AG04449 (cell line): ENCODE measurements at places on chromosomes 16 and 17.

- no peak for DNase-seq
Measured at GRCh38 chr17:44362459-44362948, 1.1 kb downstream of the FAM171A2 start.

GRCh38 chr16:80147026-80147655, 393.7 kb upstream of the DYNLRB2 start:
- DNase-seq, result no peak

DNA sequence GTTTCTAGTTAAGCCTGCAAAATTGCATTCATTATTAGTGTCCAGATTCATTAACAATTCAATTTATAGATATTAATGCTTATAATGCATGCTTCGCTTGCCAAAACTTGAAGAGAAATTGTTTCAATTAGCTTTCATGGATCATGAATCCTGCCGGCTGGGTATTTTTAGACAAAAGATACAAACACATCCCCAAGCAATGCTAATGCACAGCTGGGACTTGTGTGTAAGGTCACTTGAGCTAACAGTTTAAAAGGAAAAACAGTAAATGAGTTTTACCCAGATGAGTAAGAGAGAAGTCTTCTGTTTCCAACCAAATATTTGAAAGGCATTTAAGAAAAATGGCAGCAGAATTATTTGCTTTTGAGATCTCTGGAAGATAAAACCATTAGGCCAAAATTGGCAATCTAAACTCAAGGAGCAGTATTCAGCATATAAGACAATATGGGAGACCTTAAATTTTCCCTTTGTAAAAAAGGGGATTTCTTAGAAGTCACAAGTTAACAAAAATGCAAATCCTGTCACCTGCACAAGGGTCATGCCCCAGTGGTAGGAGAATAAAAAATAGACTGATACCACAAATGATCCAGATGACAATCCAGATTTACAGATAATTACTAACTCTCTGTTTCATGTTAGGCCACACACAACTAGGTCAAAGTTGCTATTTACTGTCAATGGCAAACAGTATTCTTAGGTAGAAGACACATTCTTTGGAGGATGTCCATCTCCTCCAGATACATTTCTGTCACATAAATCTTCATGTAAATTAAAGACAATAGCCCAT, 418.4 kb upstream of the PMFBP1 start:
- DNase-seq, result peak; percentile 41

DNA sequence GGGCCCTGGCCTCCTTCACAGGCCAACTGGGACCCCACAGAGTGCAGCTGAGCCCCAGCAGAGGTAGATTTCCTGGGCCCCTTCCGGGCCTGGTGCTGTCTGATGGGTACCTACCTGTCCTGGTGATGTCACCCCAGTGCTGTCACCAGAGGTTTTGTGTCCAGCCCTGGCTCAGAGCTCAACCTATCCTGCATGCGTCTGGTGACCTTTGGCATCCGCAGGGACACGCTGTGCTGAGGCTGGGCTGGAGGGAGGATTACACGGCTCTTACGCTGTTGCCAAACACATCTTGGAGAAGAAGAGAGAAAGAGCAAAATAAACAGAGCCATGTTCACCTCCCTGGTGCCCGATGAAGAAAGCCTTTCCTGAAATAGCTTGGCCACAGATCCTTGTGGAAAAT, 70.6 kb upstream of the MED9 start:
- no peak for DNase-seq

DNA sequence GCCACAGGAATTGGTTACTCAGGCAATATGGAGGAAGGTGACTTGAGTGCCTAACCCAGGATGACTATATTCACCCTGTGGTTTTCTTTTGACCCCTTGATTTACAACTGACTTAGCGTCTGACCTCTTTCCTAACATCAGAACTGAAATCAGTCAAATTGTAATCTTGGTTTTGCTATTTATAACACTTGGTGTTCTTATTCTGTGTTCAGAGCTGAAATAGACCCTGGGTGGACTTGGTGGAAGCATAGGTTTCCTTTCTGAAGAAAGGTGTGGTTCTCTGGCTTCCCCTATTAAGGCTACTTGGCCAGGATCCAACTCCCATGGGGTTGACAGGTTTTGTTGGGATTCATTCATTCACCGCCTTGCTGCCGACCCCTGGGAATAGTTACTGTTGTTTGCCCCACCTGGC, 80.8 kb downstream of the CLEC16A start:
- DNase-seq, result no peak

GRCh38 chr16:15682105-15682570, 32.1 kb downstream of the NDE1 start:
- no peak for DNase-seq

DNA sequence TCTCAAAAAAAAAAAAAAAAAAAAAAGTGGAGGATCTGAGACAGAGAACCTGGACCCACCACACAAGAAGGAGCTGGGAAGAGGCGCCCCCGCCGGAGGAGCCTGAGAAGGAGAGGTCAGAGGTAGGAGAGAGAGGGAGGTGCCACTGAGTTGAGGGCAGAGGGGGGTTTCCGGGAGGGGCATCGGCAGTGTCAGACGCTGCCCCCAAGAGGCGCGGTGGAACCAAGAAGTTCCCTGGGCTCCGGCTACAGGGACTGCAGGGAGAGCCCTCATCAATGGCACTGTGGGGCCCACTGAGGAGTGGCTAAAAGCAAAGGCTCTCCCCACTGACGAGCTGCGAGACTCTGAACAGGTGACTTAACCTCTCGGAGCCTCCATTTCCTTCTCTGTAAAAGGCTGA, 4.2 kb downstream of the CCDC42 start:
- DNase-seq, result no peak

GRCh38 chr17:2400474-2400866, 390 bp downstream of the MNT start:
- DNase-seq, result no peak

GRCh38 chr17:36095992-36096391, 6.0 kb upstream of the CCL3 start:
- no peak for DNase-seq
